ENCODE measurements at places on chromosomes 5 and 9. TPM values are rescaled to one million over a fixed set of nuclear protein-coding genes. Genes with fewer than 3 reads are reported as not detected.

DNA sequence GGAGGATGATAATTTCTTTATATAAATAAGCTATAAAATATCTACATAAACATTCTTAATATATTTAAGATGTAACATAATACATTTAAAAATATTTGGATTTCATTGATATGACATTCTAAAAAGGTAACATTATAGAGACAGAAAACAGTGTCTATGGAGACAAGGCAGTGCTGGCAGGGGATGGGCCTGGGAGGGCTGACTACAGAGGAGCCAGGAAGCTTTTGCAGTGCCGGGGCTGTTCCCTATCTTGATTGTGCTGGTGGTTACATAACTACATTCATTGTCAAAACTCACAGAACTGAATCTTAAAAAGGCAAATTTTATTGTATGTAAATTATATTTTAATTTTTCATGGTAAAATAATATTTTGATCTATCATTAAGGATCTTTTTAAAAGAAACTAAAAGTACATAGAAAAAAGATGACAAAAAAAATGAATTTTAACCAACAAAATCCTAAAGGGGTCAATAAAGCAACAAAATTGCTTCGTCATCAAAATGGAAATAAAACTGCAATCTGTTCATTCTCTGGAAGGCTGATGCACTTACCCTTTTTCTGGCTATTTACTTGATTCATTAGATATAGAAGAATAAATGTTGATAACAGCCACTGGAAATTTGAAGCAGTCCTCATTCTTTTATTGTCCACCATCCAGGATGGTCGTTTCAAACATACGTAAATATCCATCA is 26.3 kb downstream of the LIFR start:
- no peak for DNase-seq

DNA sequence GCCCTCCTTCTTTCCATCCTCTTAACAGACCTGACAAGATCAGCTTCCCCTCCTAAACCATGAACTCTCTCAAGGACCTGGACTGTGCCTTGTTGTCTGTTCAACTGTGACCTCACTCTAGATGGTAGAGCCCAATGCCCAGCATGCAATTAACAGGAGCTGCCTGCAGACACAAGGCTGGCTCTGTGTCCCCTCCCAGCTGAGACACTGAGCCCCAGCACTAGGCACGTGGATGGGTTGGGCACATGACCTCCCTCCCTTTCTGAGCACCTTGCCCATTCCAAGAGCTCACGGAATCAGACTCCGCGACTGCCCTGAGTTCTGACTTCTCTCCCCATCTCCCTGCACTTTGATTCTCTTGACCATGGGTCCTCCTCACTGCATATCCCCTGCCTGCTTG is 93.5 kb upstream of the LRRTM2 start:
- no peak for DNase-seq

The SLC22A4 gene
- total RNA-seq, result not detected

- no peak for DNase-seq
These were observed 2.2 kb downstream of the GAS1 start for GRCh38 chr9:86944796-86945727.

- peak; percentile 29 for DNase-seq
These were observed 103.2 kb downstream of the SNCAIP start for GRCh38 chr5:122415030-122415800.

The NR5A1 gene
- total RNA-seq, result not detected

- DNase-seq, result no peak
These were observed 55.8 kb downstream of the PDE8B start for GRCh38 chr5:77266291-77266690.

DNA sequence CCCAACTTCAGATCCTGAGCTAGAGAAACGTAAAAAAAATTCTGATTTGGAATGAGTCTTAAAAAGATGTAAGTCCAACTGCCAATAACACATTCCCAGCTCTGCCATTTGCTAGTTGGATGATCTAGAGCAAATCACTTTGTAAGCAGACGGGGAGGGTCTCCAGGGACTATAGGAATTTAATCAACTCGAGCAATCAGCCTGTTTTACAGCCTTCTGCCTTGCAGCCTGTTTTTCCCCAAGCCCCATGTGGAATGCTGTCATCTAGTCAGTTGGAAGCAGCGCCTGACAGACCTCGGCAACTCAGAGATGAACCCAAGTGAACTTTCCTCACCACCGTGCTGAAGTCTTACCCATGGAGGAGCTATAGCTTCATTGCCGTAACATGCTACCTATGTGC is 34.8 kb upstream of the HRH2 start:
- DNase-seq, result no peak

DNA sequence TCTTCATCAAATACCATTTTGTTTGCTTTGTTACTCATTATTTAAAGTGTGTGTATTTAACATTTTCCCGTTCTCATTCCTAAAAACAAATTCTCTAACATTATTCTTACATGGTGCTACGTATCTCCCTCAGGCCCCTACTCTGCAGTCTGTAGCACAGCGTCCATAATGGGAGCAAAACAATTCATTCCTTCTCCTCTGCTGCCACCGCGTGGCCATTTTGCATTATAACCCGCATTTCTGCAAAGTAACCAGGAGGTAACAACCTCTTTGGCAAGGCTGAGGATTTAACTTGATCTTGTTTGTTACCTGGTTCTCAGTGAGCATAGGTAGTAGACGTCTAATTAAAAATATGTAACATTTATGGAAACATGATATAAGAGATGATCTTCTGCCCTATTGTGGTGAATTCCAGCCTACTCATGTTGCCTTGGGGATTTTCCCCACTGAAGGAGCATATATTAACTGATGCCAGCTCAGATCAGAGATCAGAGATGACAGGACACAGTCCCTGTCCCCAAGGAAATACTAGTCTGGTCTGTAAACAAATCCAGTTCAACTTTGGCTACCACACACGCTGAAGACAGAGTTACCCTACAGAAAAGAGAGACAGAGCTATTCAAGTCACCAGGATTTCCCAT is 10.5 kb downstream of the OR1K1 start:
- DNase-seq, result peak; percentile 79

DNA sequence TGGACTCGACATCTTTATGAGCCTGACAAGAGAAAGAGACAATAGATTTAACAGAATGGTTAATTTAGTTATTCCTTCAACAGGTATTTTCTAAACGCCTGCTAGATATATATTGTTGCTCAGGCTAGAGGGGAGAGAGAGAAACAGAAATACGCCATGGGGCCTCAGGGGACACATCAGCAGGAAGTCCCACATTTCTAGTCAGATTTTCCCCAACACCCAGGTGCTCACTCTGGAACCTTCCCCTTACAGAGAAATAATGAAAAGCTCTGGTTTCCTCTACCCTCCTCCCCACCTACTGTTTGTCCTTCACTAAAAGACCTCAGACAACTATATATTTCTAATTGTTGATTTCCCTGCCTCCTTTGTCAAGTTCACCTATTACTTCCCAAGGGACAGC is 130.3 kb upstream of the TBC1D2 start:
- peak; percentile 18 for DNase-seq

The CTNND2 gene
- not detected for total RNA-seq
